ENCODE measurements at places on chromosomes 3 and 15.
A peak's percentile ranks its signal among the peaks of the same experiment; 100 is the strongest.

GRCh38 chr15:26069231-26069641 is 206.1 kb upstream of the ATP10A start:
- no peak for DNase-seq

DNA sequence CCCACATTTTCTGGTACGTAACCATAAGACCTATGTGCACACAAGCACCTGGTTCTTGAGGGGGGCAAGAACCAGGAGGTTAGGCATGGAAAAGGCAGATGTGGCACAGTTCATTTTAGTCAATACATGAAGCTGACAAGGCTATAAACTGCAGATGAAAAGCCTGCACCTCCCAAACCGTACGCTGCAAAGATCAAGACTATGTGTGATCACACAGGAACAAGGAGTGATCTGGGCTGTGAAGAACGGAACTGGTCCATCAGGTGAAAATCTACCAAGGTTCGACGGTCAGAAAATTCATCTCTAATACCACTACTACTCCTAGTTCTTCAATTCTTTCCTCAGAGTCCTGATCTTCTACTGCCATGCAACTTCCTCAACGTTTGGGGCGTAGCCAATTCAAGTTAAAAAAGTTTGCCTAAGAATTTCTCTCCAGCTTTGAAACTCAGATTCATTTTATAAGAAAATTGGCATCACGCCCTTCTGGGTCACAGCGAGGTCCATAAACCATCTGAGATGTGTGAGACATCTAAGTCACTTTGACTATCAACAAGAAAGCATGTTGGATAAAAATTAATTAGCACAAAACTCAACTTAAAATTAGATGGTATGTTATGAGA is 41.9 kb downstream of the PLD1 start:
- DNase-seq: no peak

- no peak for DNase-seq
Measured at GRCh38 chr15:39944726-39945125, 10.8 kb downstream of the EIF2AK4 start.

GRCh38 chr3:41960826-41961750 is 815 bp downstream of the ULK4 start:
- DNase-seq: peak; percentile 83

DNA sequence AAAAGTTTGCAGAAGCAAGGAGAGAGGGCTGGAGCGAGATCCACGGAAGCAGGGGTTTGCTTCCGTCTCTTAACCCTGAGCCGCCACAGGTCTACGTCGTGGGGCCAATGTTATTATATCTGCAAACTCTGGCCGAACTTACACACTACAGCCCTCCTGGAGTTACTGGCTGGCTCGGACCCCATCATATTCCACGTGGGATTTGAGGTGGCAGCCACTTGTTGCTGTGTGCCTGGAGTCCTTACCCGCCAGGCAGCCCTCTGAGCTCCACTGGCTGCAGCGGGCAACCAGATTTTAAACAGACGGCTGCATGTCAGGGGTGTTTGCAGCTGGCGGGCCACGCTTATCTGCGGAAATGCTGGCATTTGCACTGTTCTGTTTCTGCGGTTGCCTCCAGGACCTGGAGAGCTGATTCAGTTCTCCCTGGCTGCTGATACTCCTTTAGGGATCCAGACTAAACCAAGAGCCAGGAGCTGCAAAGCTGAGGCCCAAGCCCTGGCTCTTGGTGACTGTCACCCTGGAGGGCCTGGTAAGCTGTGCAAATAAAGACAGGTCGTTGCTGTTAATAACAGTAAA is 34.7 kb downstream of the TM2D3 start:
- DNase-seq: no peak

DNA sequence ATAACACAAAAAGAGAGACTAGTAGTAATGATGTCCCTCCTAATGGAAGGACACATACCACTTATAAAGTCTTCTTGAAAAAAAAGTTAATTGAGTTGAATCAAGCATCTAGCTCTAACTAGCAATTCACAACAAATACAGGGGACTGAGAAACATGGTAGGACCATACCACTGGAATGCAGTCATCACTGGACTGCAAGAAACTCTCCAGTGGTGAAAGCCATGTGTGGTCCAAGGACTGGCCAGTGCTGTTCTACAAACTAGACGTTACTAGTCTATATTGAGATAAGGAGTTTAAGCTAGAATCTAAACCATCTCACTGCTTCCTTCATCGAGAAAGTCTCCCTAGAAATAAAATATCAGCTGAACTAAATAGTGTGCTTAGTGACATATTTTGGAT is 16.7 kb downstream of the FBN1 start:
- DNase-seq: no peak

DNA sequence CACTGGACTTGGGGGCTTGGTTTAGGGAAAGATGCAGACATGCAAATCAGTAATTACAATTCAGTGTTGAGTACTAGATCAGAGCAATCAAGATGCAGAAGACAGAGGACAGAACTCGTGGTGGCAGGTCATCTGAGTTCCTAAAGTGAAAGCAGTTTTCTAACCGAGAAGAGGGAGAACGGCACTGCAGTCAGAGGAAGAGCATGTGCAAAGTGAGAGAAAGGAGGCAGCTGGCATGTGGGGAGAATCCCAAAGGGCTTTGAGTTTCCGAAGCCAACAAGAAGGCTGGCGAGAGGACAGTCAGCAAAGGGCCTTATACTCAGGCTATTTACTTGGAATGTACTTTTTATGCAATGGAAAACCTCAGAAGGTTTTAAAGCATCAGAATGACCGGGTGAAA is 87.0 kb downstream of the ANP32A start:
- DNase-seq: no peak

DNA sequence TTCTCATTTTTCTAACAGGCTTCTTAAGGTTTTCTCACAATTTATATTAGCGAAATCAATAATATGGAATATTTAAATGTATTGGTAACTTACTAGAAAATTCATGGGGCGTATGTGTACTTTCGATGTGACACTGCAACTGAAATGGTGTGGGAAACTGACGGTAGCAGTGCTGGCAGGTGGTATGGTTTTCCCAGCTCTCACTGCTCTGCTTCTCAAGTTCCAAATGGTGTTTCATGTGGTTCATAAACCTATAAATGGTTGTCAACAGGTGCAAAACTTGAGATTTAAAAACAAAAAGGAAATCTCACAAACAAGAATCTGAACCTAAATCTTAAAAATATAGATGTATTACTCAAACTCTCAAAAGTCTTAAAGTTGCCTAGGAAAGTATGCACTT is 54.7 kb downstream of the ZNF280D start:
- no peak for DNase-seq

DNA sequence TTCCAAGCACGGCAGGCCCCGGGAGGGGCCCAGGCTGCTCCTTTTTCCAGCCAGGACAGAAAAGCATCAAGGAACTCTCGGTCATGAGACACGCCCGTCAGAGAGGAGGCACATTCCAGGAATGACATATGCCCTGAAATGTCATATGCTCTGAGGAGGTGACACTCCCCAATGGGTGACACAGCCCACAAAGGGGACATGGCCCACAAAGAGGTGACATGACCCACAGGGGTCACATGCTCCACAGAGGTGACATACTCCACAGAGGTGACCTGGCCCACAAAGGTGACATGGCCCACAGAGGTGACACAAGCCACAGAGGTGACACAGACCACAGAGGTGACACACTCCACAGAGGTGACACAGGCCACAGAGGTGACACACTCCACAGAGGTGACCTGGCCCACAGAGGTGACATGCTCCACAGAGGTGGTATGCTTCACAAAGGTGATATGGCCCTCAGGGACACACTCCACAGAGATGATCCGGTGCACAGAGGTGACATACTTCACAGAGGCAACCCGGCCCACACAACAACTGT is 79.2 kb downstream of the ABHD5 start:
- peak; percentile 77 for DNase-seq

- DNase-seq: no peak
Measured at GRCh38 chr3:54874816-54875556, 52.9 kb downstream of the LRTM1 start.

- no peak for DNase-seq
Measured at GRCh38 chr15:57782731-57783130, 76.2 kb downstream of the POLR2M start.

DNA sequence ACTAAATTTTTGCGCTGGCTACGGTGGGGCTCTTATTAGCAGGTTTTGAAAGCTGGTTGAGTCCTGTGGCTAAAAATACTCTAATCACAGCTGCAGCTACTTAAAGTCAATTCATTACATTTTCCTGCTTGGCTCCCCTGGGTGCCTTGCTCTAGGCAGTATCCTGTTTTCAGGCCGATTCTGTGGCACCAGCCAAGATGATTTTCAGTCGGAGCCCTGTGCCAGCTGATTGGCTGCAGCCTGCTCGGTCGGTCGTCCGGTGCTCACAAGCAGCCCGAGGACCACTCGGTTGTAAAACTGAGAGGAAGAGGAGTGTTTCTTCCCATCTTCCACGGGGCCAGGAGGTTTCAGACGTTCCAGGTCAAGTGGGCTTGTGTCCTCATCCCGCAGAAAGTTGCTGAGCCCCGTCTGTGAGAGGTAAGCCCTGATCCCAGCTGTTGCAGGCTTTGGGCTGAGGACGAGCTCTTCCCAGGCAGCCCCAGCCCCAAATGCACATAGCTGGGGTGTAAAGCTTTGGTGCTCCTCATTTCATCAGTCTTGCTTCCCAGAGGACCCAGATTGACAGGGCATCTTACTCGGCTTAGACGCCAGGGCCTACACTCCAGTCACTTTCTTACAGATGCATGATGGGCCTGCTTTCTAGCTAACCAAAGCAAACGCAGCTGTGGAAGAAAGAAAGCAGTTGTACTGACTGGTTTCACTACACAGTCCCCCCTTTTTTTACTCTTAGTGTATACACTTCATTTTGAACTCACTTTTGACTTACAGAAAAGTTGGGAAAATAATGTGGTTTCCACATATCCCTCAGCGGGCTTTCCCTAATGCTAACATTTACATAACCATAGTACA is 15.9 kb downstream of the LYSMD4 start:
- DNase-seq: no peak

- no peak for DNase-seq
Measured at GRCh38 chr3:48397767-48398681, 26.0 kb downstream of the FBXW12 start.

DNA sequence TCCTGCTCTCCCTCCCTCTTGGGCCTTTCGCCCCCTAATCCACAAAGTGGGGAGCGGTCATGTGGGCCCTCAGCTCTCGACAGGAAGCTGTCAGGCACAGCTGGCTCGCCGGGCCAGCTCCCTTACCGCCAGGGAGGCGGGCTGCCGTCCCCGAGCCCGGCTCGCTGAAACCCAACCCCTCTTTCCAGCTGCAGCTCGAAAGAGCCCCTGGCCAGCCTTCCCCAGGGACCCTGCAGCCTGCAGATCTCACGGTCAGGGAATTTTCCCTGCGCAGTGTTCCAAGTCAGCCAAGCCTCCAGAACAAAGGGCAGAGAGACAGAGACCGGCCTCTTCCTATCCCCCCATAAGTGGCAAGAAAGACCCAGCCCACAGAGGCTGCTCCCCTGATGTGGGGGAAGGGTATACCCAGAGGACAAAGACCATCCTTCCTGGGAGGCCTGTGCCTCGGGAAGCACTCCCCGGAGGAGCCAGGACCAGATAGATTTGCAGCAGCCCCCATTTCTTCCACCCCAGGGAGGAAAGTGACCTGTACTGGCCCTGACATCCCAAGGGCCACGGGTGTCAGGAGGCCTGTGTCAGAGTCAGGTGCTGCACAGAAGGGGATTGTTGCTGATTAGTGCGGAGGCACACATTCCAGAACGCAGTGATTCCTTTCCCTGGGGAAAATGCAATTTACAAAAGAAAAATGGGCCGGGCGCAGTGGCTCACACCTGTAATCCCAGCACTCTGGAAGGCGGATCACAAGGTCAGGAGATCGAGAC is 32.6 kb downstream of the MAGEF1 start:
- no peak for DNase-seq

Measured in activated effector memory CD4-positive, alpha-beta T cell treated with anti-CD3 and anti-CD28 coated beads, Interleukin-2, amount 50 U/mL, for 16 hours (primary cell).